Endodermal cell (in vitro differentiated cells): ENCODE measurements at places on chromosomes 13 and 19.

GRCh38 chr13:77720988-77721387, 23.5 kb downstream of the SLAIN1 start:
- peak; percentile 47 for DNase-seq

DNA sequence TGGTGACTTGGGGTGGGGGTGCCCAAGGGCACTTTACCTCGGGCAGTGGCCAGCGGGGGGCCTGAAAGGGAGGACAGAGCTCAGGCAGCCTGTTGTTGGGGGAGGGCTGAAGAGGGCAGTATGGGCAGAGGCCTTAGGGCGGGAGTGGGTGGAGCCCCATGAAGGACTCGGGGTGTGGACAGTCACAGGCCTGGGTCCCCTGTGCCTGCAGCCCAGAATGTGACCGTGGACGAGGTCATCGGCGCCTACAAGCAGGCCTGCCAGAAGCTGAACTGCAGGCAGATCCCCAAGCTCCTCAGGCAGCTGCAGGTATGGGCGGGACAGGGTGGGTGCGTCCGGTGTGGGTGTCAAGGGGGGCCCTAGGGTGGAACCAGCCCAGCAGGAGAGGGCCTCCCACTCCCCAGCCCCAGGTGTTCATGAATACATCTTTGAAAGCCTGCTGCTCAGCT, 22.5 kb downstream of the NKPD1 start:
- DNase-seq, result no peak

GRCh38 chr13:35792021-35792420, 315.5 kb upstream of the MAB21L1 start:
- DNase-seq, result no peak

GRCh38 chr19:38705197-38706019, 38.9 kb downstream of the CAPN12 start:
- DNase-seq, result no peak

- DNase-seq, result no peak
These were observed 7.1 kb downstream of the CLIP3 start for GRCh38 chr19:36025541-36025940.
